ENCODE measurements at places on chromosomes 11 and 22.

DNA sequence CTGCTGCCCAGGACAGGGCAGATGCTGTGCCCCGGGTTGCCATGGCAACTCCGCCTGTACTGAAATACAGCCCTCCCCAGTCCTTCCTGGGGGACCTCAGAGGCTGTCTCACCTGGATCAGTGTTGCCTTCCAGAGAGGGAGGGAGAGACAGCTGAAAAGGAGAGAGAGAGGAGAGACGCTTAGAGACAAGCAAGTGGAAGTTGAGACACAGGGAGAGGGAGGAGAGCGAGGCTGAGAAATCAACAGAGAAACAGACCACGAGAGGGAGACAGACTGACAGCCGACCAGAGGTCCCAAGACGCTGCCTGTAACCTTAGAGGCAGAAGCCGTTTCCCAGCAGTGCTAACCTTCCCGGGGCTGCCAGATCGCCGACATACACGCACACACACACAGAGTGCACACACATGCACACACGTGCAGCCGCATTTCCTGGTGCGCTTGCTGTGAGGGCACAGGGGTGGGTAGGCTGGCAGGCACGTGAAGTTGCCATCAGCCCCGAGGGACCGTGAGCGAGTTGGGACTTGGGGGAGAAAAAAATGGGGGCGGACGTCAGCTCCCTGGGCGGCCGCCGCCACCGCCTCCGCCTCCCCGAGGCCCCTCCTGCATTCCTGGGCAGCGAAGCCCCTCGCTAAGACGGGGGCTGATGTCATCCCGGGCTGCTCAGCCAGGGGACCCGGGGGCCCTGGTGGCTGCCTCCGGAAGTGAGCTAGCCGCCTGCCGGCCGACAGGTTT is 88.6 kb upstream of the CRYBB3 start:
- DNase-seq, result peak; percentile 29

GRCh38 chr11:117730208-117730800 is 66.7 kb downstream of the DSCAML1 start:
- DNase-seq, result no peak

DNA sequence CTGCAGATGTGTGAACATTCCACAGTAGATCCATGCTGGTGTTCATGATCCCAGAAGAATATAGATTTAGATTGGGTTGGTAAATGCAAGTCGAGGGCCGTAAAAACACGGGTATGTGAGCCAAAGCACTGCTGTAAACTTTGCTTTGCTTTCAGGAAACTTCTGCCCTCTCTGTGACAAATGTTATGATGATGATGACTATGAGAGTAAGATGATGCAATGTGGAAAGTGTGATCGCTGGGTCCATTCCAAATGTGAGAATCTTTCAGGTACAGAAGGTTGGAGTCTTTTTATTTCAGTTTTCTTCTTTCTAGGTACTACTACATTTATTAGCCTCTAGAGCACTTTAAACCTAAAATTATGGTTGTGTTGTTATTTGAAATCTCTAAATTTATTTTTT is 36.2 kb upstream of the TTC36 start:
- no peak for DNase-seq

DNA sequence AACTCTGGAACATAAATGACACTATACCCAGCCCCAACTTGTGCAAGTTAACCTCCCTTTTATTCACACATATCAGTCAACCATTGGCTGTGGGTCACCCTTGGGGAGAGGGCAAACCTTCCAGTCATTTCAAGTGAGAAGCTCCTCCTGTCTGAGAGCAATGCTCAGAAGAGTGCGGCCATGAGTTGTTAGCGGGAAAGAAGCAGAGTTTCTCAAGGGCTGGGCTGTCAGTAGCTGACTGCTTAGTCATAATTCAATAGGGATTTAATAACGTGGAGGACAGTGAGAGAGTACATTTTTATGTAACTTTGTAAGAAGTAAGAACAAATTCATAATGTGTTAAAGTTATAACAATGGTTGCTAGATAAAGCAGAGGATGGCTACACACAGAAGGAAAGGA is 5.1 kb downstream of the PATE2 start:
- DNase-seq, result no peak

GRCh38 chr11:15526032-15526431 is 411.3 kb downstream of the INSC start:
- DNase-seq, result no peak

DNA sequence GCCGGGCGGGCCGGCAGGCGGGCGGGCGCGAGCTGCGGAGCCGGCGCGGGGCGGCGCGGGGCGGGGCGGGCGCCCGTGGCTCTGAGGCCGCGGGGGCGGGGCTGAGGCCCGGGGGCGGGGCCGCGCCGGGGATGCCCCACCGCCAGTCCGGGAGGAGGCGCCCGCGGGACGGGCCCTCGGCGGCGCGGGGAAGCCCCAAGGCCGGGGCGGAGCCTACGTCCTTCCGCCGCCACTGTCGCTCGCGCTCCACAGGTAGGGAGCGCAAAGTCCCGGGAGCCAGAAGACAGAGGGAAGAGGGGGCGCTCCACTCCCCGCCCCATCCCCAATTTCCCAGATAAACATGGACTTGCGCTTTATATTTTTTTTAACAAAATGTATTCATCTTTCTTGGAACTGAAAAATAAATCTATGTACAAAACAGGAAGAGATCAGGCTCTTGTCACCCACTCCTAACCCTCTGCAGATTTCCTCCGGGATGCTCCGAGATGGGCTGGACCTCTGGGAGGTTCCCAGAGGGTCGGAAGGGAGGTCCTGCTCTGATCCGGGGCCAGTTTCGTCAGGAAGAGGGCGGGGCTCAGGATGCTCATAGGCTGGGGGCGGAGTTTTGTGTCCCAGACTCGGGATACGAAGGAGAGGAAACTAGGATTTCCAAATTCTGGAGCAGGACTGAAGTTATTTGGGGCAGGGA is at the start of gene MAP4K2:
MAP4K2 (minus strand) TSS at position 57 of the 688 bp plus-strand sequence. CDS start 65 bp downstream, outside the sequence.
- peak; percentile 33 for DNase-seq

GRCh38 chr11:107928767-107929507 is 689 bp downstream of the RAB39A start:
- no peak for DNase-seq

DNA sequence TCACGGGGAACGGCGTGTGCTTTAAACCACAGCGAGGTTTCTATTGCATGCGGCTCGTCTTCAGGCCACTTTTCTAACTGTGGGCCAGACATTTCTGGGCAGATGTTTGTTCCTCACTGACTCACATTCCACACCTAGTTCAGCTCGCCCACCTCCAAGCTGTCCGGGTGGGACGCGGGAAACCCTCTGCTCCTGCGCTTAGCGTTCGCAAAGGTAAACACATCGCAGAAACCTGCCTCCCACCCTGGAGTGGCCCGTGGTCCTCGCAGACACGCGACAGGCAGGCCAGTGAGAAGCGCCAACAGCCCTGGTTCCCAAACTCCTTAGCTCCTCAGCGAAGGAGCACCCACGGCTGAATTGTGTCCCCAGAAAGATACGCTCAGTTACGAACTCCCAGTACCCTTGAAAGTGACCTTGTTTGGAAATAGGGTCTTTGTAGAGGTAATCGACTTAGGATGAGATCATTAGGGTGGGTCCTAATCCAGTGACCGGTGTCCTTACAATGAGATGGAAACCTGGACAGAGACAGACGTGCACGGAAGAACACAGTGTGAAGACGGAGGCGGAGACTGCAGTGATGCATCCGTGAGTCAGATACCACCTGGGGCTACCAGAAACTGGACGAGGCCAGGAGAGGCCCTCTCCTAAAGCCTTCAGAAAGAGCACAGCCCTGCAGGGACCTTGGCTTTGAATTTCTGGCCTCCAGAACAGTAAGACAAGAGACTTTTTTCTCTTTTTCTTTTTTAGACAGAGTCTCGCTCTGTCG is 82.7 kb downstream of the CELSR1 start:
- no peak for DNase-seq

DNA sequence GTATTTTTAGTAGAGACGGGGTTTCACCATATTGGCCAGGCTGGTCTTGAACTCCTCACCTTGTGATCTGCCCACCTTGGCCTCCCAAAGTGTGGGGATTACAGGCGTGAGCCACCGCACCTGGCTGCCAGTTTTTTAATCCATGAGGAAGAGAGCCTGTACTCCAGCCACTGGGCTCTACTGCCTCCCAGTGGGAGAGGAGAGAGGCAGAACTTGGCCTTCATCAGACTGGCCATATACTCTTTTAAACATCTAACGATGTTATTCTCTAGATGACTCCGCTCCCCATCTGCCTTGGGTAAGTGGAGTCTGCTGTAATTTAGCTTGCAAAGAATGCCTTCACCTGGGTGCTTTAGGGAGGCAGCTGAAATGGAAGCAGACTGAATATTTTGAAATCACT is 34.6 kb downstream of the SLC6A5 start:
- no peak for DNase-seq

DNA sequence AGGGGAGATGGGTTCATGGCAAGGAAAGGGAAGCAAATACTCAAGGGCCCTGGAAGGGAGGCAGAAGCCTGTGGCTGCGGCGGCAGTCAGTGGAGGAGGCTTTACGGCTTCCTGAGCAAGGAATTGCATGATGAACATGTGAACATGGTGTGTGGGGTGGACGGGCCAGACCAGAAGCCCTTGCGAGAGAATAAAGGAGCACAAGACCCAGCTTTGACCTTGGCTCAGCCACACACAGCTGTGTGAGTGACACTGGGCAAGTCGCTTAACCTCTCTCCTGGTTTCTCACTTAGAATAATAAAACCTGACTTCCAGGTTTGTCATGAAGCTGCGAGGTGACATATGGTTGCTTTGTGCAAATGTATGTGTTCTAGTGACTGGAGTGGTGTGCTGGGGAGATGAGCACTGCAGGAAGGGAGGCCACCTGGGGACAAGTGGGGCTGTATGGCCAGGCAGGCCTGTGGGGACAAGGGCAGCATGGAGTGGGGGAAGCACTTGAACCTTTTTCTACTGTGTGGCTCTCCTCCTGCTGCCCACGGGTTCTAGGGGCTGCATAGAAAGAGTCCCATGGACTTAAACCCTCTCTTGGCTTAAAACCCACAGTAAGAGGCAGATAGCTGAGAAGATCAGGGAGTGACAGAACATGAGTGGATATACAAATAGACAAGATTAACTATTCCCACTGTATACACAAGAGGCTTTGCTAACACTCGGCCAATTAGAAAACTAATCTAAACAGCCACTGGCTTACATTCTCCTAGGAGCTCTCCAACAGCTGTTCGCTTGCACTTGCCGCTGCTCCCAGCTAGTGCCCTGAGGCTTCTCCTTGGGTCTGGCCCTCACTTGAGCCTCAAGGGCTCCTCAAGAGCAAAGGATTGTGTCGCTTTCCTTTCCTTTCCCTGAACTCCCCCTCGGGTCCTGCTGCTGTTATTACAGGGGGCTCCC is 67.3 kb upstream of the CDON start:
- no peak for DNase-seq

- DNase-seq, result peak; percentile 27
Measured at GRCh38 chr11:26187639-26188038, 144.3 kb upstream of the ANO3 start.

DNA sequence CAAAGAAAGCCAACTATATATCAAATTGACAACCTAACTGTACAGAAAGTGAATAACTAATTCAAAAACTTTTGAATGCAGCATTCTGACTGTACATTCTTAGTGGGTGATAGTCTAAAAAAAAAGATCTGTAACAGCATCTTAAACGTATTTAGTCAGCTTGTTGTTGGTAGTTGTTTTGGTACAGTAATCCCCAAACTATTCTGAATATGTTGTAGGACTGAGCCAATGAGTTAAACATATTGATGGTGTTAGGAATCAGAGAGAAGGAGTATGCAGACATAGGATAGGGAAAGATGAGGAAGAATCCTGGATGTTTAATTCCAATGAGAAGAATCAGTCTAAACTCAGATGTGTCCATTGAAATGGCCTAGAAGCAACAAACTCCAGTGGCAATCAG is 41.9 kb upstream of the KIRREL3 start:
- DNase-seq, result peak; percentile 16

GRCh38 chr11:18958221-18958910 is 19.2 kb upstream of the MRGPRX1 start:
- DNase-seq, result no peak

DNA sequence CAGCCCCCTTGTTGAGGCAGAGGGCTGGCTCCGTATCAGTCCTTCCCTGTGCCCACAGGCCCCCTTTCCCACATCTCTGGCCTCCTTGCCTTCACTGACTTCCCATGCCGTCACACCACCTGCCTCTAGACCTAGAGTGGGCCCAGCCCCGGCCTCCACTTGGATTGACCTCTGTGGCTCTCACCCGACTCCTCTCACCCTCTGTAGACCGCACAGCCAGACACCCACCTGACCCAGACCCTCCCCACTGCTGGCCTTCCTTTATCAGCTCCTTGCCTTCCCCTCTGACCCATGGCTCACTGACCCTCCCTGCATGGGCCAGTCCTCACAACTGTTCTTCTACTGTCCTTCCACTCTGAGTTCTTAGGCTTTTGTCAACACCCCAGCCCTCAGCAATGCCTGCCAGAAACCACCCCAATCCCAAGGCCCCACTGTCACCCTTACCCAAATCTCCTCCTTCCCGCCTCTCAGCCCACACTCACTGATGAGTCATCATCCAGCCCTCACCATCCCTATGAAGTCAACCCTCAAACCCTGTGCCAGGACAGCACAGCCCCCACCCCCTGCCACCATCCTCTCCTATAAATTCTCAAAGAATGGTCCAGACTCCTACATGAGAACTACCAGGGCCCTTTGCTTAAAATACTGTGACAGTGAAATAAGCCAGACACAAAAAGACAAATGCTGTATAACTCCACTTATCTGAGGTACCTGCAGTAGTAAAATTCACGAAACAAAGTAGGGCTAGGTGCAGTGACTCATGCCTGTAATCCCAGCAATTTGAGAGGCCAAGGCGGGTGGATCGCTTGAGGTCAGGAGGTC is 53.4 kb downstream of the SCGB1A1 start:
- DNase-seq, result no peak

- no peak for DNase-seq
Measured at GRCh38 chr11:69948256-69949141, 129.3 kb upstream of the FGF3 start.

DNA sequence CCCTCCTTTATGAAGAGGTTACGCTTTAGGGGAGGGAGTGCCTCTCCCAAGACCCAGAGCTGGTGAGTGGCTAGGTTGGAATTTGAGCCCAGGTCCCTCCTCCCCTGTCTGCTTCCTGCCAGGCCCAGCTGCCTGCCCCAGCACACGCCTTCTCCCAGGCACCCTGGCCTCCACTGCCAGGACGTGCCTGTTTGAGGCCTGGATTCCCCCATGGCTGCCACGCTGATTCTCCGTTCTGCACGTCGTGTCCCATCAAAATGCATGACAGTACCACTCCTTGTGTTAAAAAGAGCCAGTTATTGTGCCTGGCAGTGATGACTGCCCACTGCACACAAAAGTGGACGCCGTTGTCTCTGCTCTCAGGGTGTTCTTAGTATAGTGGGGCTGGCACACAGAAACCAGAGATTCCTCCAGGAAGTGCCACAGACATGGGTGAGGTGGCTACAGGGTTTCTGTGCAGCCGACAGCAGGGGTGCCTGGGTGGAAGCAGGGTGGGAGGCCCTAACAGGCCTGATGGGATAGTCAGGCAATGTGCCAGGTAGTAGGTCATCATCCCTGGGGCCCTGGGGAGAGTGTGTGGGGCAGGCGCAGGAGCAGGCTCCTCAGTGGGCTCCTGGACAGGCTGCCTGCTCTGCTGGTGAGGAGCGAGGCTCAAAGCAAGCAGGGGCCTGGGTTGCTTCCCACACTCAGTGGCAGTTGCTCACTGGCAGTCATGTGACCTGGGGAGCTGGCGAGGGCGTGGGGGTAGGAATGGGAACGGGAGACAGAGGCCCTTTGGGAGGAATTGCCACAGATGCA is 24.2 kb downstream of the MED15 start:
- no peak for DNase-seq

- DNase-seq, result no peak
Measured at GRCh38 chr11:119523539-119524157, 100.7 kb upstream of the THY1 start.

All from AG04450 (cell line).